A549 treated with dexamethasone at 1 μM for 4 hours (cell line): ENCODE measurements at places on chromosomes 6 and 20. TPM values are rescaled to one million over a fixed set of nuclear protein-coding genes. Genes with fewer than 3 reads are reported as not detected.

The C20orf144 gene
- total RNA-seq = 0.08 to 0.15 TPM (median 0.09 TPM) in 5 replicates

The SLC52A3 gene
- total RNA-seq = 0.34 to 0.60 TPM (median 0.45 TPM) in 5 replicates

The SYCP2L gene
- total RNA-seq = 1.4 to 2.8 TPM (median 2.2 TPM) in 5 replicates

The MOXD1 gene
- 1.2 to 1.7 TPM (median 1.5 TPM) in 5 replicates for total RNA-seq

The EFCAB8 gene
- not detected in 5 replicates for total RNA-seq

The AGPAT4 gene
- 3.4 to 5.4 TPM (median 4.7 TPM) in 5 replicates for total RNA-seq

The EYS gene
- total RNA-seq = 0.01 to 0.06 TPM in 2 of 5 replicates, not detected in the others

The ZNFX1 gene
- total RNA-seq = 19.7 to 29.3 TPM (median 24.6 TPM) in 5 replicates

The MAP3K5 gene
- total RNA-seq = 1.7 to 2.6 TPM (median 2.2 TPM) in 5 replicates

The BLCAP gene
- total RNA-seq = 42.5 to 54.5 TPM (median 49.4 TPM) in 5 replicates

The LRFN2 gene
- total RNA-seq = 0.03 TPM in 1 of 5 replicates, not detected in the others

The ETV7 gene
- 0.09 to 0.28 TPM (median 0.13 TPM) in 5 replicates for total RNA-seq

The ZNF292 gene
- total RNA-seq = 2.9 to 5.1 TPM (median 3.7 TPM) in 5 replicates

The B4GALT5 gene
- 53.4 to 75.6 TPM (median 68.7 TPM) in 5 replicates for total RNA-seq

The TAGAP gene
- not detected in 5 replicates for total RNA-seq

The COL9A3 gene
- total RNA-seq = 0.41 to 0.74 TPM (median 0.60 TPM) in 5 replicates

The DZANK1 gene
- total RNA-seq = 2.0 to 2.8 TPM (median 2.6 TPM) in 5 replicates

The ARFGEF3 gene
- 0.40 to 0.66 TPM (median 0.54 TPM) in 5 replicates for total RNA-seq

The WFDC5 gene
- not detected in 5 replicates for total RNA-seq

The BMP2 gene
- total RNA-seq = 0.18 to 0.41 TPM (median 0.26 TPM) in 5 replicates

The MATN4 gene
- total RNA-seq = 0.03 to 0.14 TPM (median 0.07 TPM) in 5 replicates

The PTGIS gene
- 0.02 to 0.07 TPM (median 0.06 TPM) in 3 of 5 replicates, not detected in the others for total RNA-seq

The FOXQ1 gene
- total RNA-seq = 3.5 to 5.8 TPM (median 5.5 TPM) in 5 replicates

The HAO1 gene
- total RNA-seq = not detected in 5 replicates

The RGL2 gene
- 8.6 to 14.7 TPM (median 12.5 TPM) in 5 replicates for total RNA-seq

The C4B gene
- 0.47 to 0.90 TPM (median 0.64 TPM) in 5 replicates for total RNA-seq

The C20orf204 gene
- total RNA-seq = 0.18 to 0.39 TPM (median 0.29 TPM) in 5 replicates

The MRPS26 gene
- total RNA-seq = 114 to 149 TPM (median 143 TPM) in 5 replicates

The OR2B6 gene
- total RNA-seq = 0.14 TPM in 1 of 5 replicates, not detected in the others

The PDRG1 gene
- 23.8 to 27.1 TPM (median 25.6 TPM) in 5 replicates for total RNA-seq

The HIVEP1 gene
- total RNA-seq = 7.4 to 11.7 TPM (median 11.1 TPM) in 5 replicates

The PPP1R3G gene
- total RNA-seq = 1.5 to 2.3 TPM (median 2.0 TPM) in 5 replicates

The RRP36 gene
- total RNA-seq = 70.2 to 79.1 TPM (median 72.4 TPM) in 5 replicates

The LGSN gene
- 1.9 to 3.7 TPM (median 2.7 TPM) in 5 replicates for total RNA-seq

The TENT5A gene
- total RNA-seq = 0.94 to 1.5 TPM (median 1.1 TPM) in 5 replicates

The ALDH8A1 gene
- total RNA-seq = 0.06 to 0.22 TPM (median 0.15 TPM) in 5 replicates

The BTN1A1 gene
- not detected in 5 replicates for total RNA-seq

The CTNNBL1 gene
- total RNA-seq = 61.4 to 73.2 TPM (median 68.1 TPM) in 5 replicates

The ASIP gene
- not detected in 5 replicates for total RNA-seq

The SLC22A7 gene
- not detected in 5 replicates for total RNA-seq

The SALL4 gene
- total RNA-seq = 0.68 to 1.6 TPM (median 1.3 TPM) in 5 replicates

The GRIK2 gene
- total RNA-seq = 0.43 to 0.61 TPM (median 0.51 TPM) in 5 replicates

The DEFB124 gene
- 0.21 to 0.72 TPM (median 0.35 TPM) in 4 of 5 replicates, not detected in the other for total RNA-seq
